Ovary (tissue), 10 donors: ENCODE measurements at places on chromosomes 5 and 9. TPM values are rescaled to one million over a fixed set of nuclear protein-coding genes. Genes with fewer than 3 reads are reported as not detected.
A peak's percentile ranks its signal among the peaks of the same experiment; 100 is the strongest.

GRCh38 chr5:73759771-73760170, 133.8 kb downstream of the ARHGEF28 start:
- H3K27me3 ChIP-seq = no peaks in the 10 kb centered on the region
- H3K36me3 ChIP-seq = no peaks in the 10 kb centered on the region

NRARP gene
- 1.3 TPM for total RNA-seq

F2RL2 gene
- total RNA-seq = not detected

GRCh38 chr5:148179234-148179824, 11.0 kb downstream of the SPINK14 start:
- no peaks in the 10 kb centered on the region for H3K36me3 ChIP-seq
- DNase-seq = no peak
- H3K27me3 ChIP-seq = no peaks in the 10 kb centered on the region
- H3K4me3 ChIP-seq = no peak overlapping the region
- H3K27ac ChIP-seq = no peak overlapping the region

GRCh38 chr5:141363952-141364660, at the start of gene PCDHGA5:
Gene PCDHGA5 (plus strand): TSS chr5:141364162. CDS start chr5:141364331, 169 bp downstream.
- H3K4me3 ChIP-seq = peak within 1 kb of the TSS; percentile 17
- DNase-seq = no peak
- H3K36me3 ChIP-seq = no peaks in the 10 kb centered on the region
- no peaks in the 10 kb centered on the region for H3K27me3 ChIP-seq

- no peak for DNase-seq
- no peak overlapping the region for H3K27ac ChIP-seq
- no peaks in the 10 kb centered on the region for H3K27me3 ChIP-seq
- no peaks in the 10 kb centered on the region for H3K36me3 ChIP-seq
Observed at GRCh38 chr5:115431116-115431515, 113.5 kb downstream of the FEM1C start.

HTR1A gene
- not detected for total RNA-seq

GRCh38 chr5:113242481-113243348, 192.1 kb downstream of the TSSK1B start:
- no peaks in the 10 kb centered on the region for H3K36me3 ChIP-seq
- H3K27ac ChIP-seq = peak overlapping the region; percentile 27
- no peak overlapping the region for H3K4me3 ChIP-seq
- peaks cover 23% of the 10 kb centered on the region for H3K4me1 ChIP-seq

- no peak overlapping the region for H3K4me3 ChIP-seq
- peaks cover 15% of the 10 kb centered on the region for H3K4me1 ChIP-seq
- no peak for DNase-seq
- no peaks in the 10 kb centered on the region for H3K36me3 ChIP-seq
- H3K27me3 ChIP-seq = no peaks in the 10 kb centered on the region
- H3K27ac ChIP-seq = no peak overlapping the region
Observed at GRCh38 chr5:54658010-54658409, 140.5 kb downstream of the SNX18 start.

DNA sequence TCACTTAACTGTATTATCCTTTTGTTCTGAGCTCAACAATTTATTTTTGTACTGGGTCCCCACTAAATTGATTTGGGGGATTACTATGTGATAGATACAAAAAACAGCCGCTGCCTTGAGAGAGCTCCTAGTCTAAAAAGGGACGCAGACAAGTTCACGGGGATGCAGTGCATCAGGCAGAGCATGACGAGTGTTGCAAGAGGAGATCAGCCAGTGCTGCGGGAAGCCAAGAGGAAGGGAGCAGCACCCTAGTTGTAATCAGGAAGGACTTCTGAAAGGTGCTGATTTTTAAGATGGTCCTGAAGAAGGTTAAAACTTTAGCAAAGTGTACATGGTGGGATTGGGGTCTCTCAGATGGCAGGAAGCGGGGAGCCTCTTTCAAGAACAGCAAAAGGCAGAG, 15.8 kb downstream of the GALNT10 start:
- no peaks in the 10 kb centered on the region for H3K27me3 ChIP-seq
- no peaks in the 10 kb centered on the region for H3K36me3 ChIP-seq
- H3K27ac ChIP-seq = no peak overlapping the region
- H3K4me3 ChIP-seq = no peak overlapping the region

DNA sequence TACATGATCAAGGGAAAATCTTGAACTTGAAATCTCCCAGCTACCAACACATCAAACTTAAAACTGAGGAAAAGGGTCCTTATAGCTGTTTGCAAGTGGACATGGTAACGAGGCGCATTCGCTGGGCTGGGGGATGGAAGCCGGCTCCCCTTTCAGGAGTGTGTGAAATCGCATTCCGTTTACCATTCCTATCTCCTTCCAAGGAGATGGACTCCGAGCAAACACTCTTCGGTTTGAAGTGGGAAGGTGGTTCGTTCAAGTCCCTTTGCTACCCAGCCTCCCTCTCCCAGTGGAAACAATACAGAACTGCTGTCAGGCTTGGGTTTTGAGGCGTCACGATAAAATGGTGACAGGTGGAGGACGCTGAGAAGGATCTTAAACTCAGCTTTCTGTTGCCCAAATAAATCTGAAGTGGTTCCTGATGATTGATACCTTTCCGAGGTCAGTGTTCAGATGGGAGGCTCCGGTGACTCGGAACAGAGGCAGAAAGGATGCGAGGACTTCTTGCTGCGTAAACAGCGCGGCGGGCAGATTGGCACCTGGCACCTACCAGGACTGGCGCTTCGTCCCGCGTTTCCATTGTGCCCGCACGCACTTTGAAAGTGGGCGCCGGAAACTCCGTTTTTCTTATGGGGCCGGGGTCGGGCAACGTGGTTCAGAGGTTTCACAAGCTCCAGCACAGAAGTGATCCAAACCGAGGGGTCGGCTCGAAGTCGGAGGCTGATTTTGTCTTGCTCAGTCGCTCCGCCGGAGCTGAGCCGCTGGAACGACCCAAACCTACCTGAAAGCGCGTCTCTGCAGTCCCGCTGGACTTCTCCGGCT, 7.0 kb downstream of the MSX2 start:
- DNase-seq = no peak
- H3K4me3 ChIP-seq = no peak overlapping the region
- H3K27me3 ChIP-seq = no peaks in the 10 kb centered on the region
- no peaks in the 10 kb centered on the region for H3K4me1 ChIP-seq
- H3K36me3 ChIP-seq = no peaks in the 10 kb centered on the region

GRCh38 chr5:96292582-96293247, 140.3 kb downstream of the PCSK1 start:
- H3K4me3 ChIP-seq = no peak overlapping the region
- H3K36me3 ChIP-seq = no peaks in the 10 kb centered on the region
- H3K4me1 ChIP-seq = no peaks in the 10 kb centered on the region
- no peak overlapping the region for H3K27ac ChIP-seq

DNA sequence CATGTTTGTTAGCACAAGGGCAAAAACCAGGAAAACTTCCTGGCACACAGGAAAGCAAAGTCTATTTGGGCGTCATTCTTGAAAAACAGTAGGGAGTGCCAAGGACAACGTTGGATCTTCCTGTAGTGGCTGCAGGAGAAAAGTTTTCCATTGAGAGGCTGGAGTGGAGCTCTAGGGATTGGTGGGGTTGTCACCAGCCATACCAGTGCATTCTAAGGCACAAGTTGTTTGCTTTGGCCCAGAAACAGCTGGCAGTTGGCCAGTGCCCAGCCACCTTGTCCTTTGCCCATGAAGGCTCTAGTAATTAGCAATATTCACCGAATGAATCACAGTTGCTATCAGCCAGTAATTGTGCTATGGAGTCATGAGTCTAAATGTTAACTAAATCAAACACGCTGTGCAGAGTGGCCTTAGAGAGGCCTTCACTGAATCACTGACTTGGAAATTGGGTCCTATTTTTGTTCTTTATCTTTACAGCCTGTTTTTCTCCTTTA, 26.4 kb downstream of the TNFSF15 start:
- no peaks in the 10 kb centered on the region for H3K27me3 ChIP-seq
- no peak overlapping the region for H3K4me3 ChIP-seq
- H3K27ac ChIP-seq = no peak overlapping the region
- no peaks in the 10 kb centered on the region for H3K36me3 ChIP-seq
- peak; percentile 12 for DNase-seq

EDIL3 gene
- total RNA-seq = 7.5 TPM

GRCh38 chr9:17739736-17740135, 160.9 kb downstream of the SH3GL2 start:
- H3K27me3 ChIP-seq = no peaks in the 10 kb centered on the region
- H3K4me1 ChIP-seq = no peaks in the 10 kb centered on the region
- no peak overlapping the region for H3K4me3 ChIP-seq
- no peak overlapping the region for H3K27ac ChIP-seq

- H3K27ac ChIP-seq = no peak overlapping the region
- no peak for DNase-seq
- H3K4me1 ChIP-seq = no peaks in the 10 kb centered on the region
Observed at GRCh38 chr5:40447438-40447837, 232.3 kb upstream of the PTGER4 start.

DNA sequence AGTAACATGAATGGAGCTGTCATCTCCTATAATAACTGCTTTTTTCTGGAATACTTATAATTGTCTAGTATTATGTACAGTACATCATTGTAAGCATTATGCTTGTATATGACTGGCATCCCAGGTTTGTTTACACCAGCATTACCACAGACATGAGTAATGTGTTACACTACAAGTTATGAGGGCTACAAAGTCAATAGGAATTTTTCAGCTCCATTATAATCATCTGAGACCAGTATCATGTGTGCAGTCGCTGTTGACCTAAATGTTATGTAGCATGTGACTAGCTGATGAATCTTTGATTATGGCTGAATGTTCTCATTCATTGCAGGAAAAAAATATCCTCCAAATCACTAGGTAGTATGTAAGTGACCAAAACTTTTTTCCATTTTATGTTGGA, 2.2 kb downstream of the ZCCHC9 start:
- no peaks in the 10 kb centered on the region for H3K27me3 ChIP-seq
- no peak overlapping the region for H3K27ac ChIP-seq
- H3K36me3 ChIP-seq = no peaks in the 10 kb centered on the region
- H3K4me3 ChIP-seq = no peak overlapping the region

DNA sequence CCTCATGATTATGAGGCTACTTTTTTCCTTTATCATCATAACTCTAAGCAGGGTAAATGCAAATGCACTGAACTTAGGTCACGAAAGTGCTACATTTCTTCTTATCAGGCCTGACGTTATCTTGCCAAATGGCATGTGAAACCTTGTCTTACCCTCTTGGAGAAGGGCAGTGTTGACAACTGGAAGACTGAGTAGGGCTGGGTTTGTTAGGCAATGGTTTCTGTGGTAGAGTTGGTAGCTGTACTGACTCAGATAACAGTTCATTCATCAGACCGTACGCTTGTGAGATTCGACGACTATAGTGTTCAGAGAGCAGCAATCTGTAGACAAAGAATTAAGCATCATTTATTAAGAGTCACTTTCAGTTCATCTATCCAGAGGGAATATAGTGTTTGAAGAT, 127.7 kb downstream of the CPLANE1 start:
- no peaks in the 10 kb centered on the region for H3K4me1 ChIP-seq
- no peaks in the 10 kb centered on the region for H3K27me3 ChIP-seq
- H3K36me3 ChIP-seq = no peaks in the 10 kb centered on the region
- no peak overlapping the region for H3K4me3 ChIP-seq
- no peak overlapping the region for H3K27ac ChIP-seq

GRCh38 chr9:136991993-136992818, at the start of gene PAXX:
Gene PAXX (plus strand): TSS chr9:136992422. CDS start chr9:136992444, 22 bp downstream.
- H3K27me3 ChIP-seq = no peaks in the 10 kb centered on the region
- peak within 1 kb of the TSS; percentile 66 for H3K4me3 ChIP-seq
- H3K36me3 ChIP-seq = no peaks in the 10 kb centered on the region

GRCh38 chr5:133985540-133986180, 17.2 kb upstream of the C5orf15 start:
- no peak for DNase-seq
- H3K4me3 ChIP-seq = no peak overlapping the region
- no peaks in the 10 kb centered on the region for H3K4me1 ChIP-seq
- H3K36me3 ChIP-seq = no peaks in the 10 kb centered on the region
- no peaks in the 10 kb centered on the region for H3K27me3 ChIP-seq

DNA sequence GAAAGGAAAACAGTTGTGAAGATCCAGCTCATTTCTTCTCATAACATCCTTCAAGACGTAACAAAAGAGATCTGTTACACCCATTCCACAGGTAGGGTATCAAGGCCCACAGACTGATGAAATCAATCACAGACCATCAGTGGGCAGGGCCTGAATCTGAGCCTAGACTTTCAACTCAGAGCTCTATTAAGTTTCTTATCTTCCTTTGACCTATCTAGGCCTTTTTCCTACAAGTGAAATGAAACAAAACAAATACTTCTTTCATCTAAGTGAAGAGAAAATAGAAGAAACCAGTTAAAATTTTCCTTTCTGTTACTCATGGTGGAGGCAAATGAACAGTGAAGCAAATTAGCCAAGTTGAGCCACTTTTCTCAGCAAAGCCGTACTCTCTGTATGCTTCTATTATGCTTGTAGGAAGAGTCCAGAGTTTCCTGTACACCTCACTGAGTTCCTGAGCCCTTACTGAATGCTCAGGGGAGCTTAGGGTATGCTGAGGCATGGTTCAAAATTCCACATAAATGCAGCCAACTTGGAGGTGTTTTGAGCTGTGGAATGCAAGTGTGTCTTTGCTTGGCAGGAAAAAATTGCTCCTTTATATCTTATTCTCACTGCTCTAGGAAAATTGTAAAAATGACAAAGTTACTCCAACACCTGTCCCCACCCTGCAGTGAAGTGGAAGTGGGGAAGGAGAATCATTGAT, 91.9 kb downstream of the FEM1C start:
- no peak overlapping the region for H3K27ac ChIP-seq
- no peaks in the 10 kb centered on the region for H3K4me1 ChIP-seq
- no peak overlapping the region for H3K4me3 ChIP-seq
- H3K27me3 ChIP-seq = no peaks in the 10 kb centered on the region
- no peaks in the 10 kb centered on the region for H3K36me3 ChIP-seq

PCDHGB6 gene
- 18.1 TPM for total RNA-seq

DNA sequence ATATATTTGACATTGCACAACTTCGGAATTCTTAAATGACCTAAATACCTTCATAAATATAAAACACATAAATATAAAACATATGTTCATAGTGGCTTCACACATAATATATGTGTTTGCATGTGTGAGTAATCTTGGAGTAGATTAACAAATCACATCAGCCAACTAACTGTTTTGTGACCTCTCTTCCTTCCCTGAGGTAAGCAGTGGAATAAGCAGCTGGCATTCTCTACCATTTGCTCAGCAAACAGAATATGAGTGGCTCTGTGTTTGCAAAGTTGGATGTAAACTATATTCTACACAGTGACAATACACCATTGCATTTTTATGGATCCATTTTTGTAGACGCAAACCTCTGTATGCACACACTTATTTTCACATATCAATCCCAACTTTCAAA, 189.9 kb downstream of the ACER2 start:
- no peak for DNase-seq
- H3K27me3 ChIP-seq = no peaks in the 10 kb centered on the region
- H3K4me3 ChIP-seq = no peak overlapping the region
- H3K36me3 ChIP-seq = no peaks in the 10 kb centered on the region

MED7 gene
- 14.2 TPM for total RNA-seq

DNA sequence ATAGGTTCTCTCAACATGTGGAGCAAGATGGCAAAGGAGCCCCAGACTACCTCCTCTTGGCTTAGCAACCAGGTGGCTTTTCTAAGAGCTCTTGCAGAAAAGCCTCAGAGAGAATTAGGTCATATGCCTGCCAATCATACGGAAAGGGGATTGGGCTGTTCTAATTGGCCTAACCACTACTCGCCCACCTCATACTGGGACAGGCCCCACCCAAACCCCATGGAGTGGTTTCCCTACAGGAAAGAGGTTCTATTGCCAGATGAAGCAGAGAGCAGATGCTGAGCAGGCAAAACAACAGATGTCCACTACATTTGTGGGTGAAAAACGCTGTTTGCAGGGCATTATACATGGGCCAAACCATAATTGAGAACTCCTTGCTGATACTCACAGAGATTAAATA, 29.0 kb downstream of the ABLIM3 start:
- no peaks in the 10 kb centered on the region for H3K36me3 ChIP-seq
- no peak for DNase-seq
- no peaks in the 10 kb centered on the region for H3K4me1 ChIP-seq
- H3K4me3 ChIP-seq = no peak overlapping the region
- H3K27ac ChIP-seq = no peak overlapping the region
